ENCODE measurements at places on chromosomes 4 and X.

DNA sequence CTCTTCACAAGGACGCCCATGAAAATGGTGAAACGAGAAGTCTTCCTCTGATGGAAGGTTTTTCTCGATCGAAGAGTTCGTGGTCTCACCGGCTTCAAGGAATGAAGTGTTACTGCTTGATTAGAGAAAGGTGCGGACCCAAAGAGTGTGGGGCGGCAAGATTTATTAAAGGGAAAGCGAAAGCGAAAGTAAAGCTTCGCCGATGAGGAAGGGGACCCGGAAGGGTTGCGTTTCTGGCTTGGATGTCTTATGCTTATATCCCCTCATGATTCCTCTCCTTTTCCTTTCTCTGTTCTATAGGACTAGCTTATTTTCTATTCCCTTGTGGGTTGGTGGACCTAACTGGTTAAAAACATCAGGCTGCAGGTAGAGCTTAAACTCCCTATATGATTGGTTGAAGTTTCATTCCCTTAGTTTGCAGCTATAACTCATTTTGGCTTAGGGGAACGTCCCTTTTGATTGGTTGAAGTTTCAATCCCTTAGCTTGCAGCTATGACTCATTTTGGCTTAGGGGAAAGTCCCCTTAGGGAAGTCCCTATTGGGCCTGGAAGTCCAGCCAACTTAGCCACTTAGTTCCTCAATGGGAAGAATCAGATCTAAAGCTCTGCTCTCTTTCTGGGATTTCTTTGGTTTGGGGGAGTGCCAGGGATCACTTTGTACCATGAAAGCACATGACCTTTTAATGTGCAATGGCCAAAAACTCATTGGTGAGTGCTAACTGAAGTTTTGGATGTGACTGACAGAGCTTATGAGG, 1025.0 kb upstream of the PCDH10 start:
- DNase-seq, result no peak

DNA sequence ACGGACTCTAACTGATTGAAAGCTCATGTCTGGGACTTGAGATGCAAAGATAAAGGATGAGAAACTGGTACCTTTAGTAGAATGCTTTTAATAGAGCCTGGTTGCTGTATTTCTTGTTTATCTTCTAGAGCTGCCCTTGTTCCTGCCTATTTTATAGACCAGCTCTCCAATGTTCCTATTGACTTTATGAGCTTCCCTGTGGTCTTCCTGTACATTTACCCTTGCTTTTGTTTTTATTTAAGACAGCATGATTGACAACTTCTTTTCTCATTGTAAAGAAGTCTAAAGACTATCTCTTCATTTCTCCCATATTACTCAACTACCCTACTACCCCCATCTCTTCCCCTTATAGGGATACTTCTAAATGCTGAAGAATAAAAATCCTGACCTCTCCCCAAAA, 174.7 kb downstream of the UGT8 start:
- DNase-seq, result no peak

GRCh38 chr4:151031831-151032605, 16.9 kb upstream of the LRBA start:
- peak; percentile 21 for DNase-seq

- no peak for DNase-seq
Observed at GRCh38 chrX:151812661-151813060, 78.1 kb downstream of the CNGA2 start.

- no peak for DNase-seq
Observed at GRCh38 chr4:156764145-156764544, 207.5 kb downstream of the PDGFC start.

GRCh38 chr4:88097301-88097700, 61.1 kb downstream of the ABCG2 start:
- DNase-seq, result no peak

DNA sequence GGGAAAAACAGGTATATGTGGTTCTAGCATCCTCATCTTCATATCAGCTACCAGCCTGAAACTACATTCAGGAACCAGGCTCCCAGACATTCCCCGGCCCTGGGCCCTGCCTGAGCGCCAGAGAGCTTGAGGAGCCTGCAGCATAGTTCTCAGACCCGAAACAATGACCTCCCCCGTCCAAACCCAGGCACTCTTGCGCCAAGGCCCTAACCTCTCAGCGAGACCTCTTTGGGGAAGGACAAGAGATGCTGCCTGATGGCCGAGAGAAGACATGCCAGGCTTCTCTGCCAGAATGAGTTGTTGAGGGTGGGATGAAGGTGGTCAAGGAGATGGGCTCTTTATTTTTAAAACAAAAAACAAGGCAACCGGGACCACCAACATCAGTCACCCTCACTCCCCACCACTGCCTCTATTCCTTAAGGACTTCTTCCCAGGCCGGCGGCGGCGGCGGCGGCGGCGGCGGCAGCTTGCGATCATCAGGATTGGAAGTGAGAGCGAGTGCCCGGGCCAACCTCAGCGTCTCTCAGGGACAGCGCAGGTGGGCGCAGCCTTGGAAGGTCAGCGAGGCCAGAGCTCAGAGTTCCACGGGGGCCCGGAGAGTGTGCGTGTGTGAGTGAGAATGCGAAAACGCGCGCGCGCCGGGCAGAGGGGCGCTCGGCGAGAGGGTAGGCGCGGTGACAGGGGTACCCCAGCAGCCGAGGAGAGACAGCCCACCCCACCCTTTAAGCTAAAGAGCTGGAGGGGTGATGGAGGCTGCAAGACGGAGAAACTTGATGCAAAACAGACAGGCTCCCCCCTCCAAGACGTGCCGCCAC, 601 bp downstream of the INPP4B start:
- no peak for DNase-seq

GRCh38 chrX:151870602-151871001, 42.1 kb upstream of the MAGEA4 start:
- DNase-seq, result no peak

DNA sequence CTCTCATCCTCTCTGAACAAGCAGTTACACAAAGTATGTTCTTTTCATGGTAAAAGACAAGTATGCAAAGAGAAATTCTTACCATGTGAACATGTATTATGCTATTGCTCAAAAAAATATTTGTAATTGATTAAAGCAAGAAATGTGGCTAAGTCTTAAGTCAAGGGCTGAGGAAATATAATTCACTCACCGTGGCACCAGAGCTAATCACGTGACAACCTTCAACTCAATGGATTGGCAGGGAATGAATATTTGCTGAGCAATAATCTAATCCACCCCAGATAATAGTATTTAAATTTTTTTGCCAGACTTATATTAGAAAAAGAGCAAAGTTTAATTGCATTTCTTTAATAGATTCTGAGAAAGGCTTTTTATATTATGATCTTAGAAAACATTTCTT, 310.2 kb downstream of the HS3ST1 start:
- DNase-seq, result no peak

DNA sequence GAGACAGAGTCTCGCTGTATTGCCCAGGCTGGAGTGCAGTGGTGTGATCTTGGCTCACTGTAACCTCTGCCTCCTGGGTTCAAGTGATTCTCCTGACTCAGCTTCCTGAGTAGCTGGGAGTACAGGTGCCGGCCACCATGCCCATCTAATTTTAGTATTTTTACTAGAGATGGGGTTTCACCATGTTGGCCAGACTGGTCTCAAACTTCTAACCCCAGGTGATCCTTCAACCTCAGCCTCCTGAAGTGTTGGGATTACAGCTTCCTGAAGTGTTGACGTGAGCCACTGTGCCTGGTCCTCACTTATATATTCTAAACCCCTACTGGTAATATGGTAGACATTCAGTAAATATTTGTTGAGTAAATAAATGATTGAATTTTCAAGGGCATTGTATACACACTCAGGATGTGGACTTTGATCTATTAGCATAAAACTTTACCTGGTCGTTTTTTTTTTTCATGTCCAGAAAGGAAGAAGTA, 33.0 kb downstream of the MTHFD2L start:
- no peak for DNase-seq

Data from stimulated activated CD4-positive, alpha-beta T cell treated with anti-CD3 and anti-CD28 coated beads, TNF-alpha, amount 100 ng/mL, for 48 hours (primary cell).